Activated naive CD4-positive, alpha-beta T cell treated with anti-CD3 and anti-CD28 coated beads for 36 hours (primary cell): ENCODE measurements at places on chromosomes 2 and 18. TPM values are rescaled to one million over a fixed set of nuclear protein-coding genes. Genes with fewer than 3 reads are reported as not detected.

GRCh38 chr2:210086292-210086691 is 83.9 kb downstream of the RPE start:
- H3K27ac ChIP-seq: no peak overlapping the region
- no peaks in the 10 kb centered on the region for H3K4me1 ChIP-seq
- no peaks in the 10 kb centered on the region for H3K27me3 ChIP-seq
- DNase-seq: no peak

- no peaks in the 10 kb centered on the region for H3K4me1 ChIP-seq
- H3K36me3 ChIP-seq: no peaks in the 10 kb centered on the region
- H3K4me3 ChIP-seq: no peak overlapping the region
- H3K27ac ChIP-seq: no peak overlapping the region
Observed at GRCh38 chr18:10965119-10965518, 184.2 kb downstream of the PIEZO2 start.

DNA sequence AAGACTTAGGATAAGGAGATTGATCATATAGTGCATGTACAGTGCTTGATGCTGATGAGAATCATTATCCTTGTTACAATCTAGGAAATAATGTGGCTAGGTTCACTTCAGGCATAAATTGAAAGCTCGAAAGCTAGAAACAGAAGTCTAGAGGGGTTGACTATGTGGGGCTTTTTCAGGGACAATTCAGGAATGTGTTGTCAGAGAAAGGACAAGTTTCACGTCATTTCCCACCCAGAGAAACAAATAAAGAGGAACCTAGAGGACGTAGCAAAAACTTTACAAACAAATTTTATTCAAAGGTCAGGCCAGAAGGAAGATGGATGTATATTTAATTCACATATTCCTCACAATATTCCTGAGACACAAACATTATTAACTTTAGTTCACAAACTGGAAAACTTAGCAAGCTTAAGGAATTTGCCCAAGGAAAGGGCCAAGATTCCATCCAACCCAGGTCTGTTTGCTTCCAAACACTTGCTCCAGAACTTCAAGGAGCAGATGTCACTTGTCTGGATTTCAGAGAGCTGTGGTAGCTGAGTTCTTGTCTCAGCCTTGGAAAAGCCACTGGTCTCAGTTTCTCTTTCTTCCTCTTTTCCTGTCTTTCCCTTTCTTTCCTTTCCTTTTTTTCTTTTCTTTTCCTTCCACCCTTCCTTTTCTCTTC is 7.4 kb downstream of the CYRIA start:
- no peak for DNase-seq
- H3K4me3 ChIP-seq: no peak overlapping the region
- no peaks in the 10 kb centered on the region for H3K36me3 ChIP-seq
- H3K4me1 ChIP-seq: no peaks in the 10 kb centered on the region
- H3K27ac ChIP-seq: no peak overlapping the region

DNA sequence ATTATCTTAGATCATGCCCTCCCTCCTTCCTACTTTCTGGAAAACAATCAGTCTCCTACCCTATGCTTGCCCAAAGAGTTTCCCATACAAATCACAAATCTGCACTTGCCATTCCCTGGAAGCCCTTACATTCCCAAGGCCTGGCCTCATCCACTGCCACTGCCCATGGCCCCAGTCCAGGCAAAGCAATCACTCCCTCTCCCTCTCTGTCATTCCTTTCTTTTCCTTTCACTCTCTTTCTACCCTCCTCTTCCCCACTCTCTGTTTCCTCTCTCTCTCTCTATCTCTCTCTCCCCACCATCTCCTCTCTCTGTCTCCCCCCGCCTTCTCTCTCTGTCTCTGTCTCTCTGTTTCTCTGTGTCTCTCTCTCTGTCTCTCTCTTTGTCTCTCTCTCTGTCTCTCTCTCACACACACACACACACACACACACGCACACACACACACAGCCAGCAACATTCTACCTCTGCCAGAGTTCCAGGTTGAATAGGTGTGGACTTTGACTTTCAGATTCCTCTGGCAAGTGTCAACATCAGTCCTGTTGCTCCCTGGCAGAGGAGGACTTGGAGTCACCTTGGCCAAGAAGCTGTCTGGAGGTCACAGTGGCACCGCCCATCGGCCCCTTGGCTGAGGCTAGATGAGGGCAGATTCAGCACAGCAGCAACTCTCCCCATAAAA is 43.7 kb upstream of the NAT8 start:
- no peaks in the 10 kb centered on the region for H3K4me1 ChIP-seq
- H3K4me3 ChIP-seq: no peak overlapping the region
- H3K27me3 ChIP-seq: no peaks in the 10 kb centered on the region
- no peak overlapping the region for H3K27ac ChIP-seq

- no peaks in the 10 kb centered on the region for H3K27me3 ChIP-seq
- DNase-seq: no peak
- H3K4me1 ChIP-seq: peaks cover 94% of the 10 kb centered on the region
- H3K4me3 ChIP-seq: no peak overlapping the region
Observed at GRCh38 chr2:98713332-98714015, 17.5 kb downstream of the MGAT4A start.

- H3K4me1 ChIP-seq: no peaks in the 10 kb centered on the region
- peaks cover 15% of the 10 kb centered on the region for H3K36me3 ChIP-seq
- DNase-seq: no peak
- H3K27ac ChIP-seq: no peak overlapping the region
- H3K4me3 ChIP-seq: no peak overlapping the region
- H3K27me3 ChIP-seq: no peaks in the 10 kb centered on the region
Observed at GRCh38 chr2:43478412-43479086, 117.3 kb downstream of the THADA start.

DNA sequence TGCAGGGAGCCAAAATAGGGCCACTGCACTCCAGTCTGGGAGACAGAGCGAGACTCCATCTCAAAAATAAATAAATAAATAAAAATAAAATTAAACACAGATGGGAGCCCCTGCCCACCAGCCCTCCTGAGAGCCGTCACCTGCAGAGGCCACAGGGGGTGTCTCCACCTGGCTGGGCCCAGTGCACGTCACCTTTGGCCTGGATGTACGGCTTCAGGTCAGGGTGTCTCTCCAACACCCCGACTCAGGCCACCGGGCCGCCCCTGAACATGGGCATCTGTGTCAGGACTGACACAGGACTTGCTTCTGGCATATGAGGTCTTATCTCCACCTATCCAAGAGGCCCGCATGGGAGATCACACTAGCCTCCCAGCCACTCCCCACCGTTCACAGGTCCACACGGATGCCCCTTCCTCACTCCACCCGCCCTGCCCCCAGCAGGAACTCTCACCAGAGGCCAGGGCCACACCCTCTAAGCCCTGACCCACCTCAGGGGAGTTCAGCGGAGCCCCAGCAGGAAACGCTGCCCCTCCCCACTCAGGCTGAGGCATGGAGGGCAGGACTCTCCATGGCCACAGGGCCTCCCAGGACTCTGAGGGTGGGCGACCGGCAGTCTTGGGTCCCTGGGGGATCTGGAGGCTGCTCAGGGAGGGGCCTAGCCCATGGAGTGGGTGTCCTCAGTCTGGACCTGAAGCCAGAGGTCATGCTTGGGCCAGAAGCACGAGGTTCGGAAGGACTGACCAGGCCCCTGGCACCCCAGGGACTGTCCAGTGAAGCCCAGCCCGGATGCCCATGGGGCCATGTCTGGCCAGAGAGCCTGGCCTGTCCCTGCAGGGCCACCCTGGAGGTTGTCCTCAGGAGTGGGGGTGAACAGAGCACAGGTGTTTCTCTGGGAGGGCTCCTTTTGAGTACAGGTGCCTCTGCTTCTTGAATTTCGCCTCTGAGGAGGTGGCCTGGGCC is 1.6 kb upstream of the CROCC2 start:
- H3K4me3 ChIP-seq: no peak overlapping the region
- DNase-seq: no peak
- H3K27ac ChIP-seq: no peak overlapping the region
- no peaks in the 10 kb centered on the region for H3K4me1 ChIP-seq
- H3K36me3 ChIP-seq: no peaks in the 10 kb centered on the region

DNA sequence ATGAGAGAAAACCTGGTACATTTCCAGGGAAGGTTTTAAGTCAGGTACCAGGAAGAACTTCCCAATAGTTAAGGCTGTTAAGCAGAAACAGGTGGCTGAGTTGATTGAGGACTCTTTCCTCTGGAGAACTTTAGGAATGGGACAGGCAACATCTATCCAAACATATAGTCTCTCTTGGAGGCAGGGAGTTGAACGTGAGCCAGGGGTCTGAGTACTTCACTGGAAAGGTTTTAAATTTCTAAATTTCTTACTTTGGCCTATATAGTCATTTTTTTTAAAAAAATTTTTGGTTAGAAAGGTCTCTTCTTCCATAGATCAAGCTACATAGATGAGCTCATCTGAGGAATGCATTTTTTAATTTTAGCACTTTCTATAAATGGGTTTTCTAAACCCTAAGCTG is 261.4 kb upstream of the TCF4 start:
- H3K27me3 ChIP-seq: no peaks in the 10 kb centered on the region
- H3K36me3 ChIP-seq: no peaks in the 10 kb centered on the region
- no peak overlapping the region for H3K27ac ChIP-seq
- H3K4me1 ChIP-seq: no peaks in the 10 kb centered on the region
- no peak for DNase-seq

- H3K27ac ChIP-seq: no peak overlapping the region
- no peak for DNase-seq
- no peaks in the 10 kb centered on the region for H3K27me3 ChIP-seq
- no peaks in the 10 kb centered on the region for H3K4me1 ChIP-seq
Observed at GRCh38 chr2:138948070-138948539, 167.9 kb upstream of the NXPH2 start.

DNA sequence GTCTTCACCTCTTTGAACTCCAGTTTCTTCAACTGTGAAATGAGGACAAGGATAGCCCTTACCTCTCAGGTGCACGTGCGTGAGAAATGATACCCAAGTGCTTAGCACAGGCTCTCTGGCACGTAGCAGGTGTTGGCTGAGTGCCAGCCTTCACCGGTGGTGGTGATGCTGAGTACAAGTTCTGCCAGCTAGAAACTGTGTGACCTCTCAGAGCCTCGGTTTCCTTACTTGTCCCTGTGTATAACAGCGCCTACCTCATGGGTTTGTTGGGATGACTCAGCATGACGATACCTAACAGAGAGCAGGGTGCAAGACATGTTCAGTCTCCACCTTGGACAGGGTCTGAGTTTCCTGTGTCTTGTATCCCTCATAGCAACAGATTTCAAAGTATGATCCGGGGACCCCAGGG is 205.1 kb downstream of the TNS1 start:
- no peaks in the 10 kb centered on the region for H3K27me3 ChIP-seq
- DNase-seq: no peak
- no peaks in the 10 kb centered on the region for H3K36me3 ChIP-seq
- H3K4me3 ChIP-seq: no peak overlapping the region

DNA sequence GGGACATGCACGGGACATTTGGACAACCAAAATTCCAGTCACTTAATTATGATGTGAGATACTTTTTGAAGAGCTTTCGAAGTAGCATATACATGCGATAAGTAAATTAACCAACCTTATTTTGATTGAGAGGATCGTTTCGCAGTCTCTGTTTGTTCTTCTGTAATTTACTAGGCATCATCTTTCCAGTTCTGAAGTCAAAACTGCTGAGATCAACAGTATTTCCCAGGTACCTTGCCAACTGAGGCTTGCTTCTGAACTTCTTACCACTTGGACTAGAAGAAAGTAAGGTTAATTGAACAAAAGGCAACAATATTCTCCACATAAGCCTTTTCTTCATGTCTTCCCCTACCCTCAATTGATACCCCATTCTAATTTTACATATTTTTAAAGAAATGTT is 19.6 kb downstream of the MBD2 start:
- H3K4me1 ChIP-seq: peaks cover 37% of the 10 kb centered on the region
- H3K27me3 ChIP-seq: no peaks in the 10 kb centered on the region
- no peak overlapping the region for H3K4me3 ChIP-seq
- no peak for DNase-seq
- peaks cover 24% of the 10 kb centered on the region for H3K36me3 ChIP-seq
- H3K27ac ChIP-seq: no peak overlapping the region

GRCh38 chr2:226429476-226429875 is 370.1 kb downstream of the IRS1 start:
- H3K4me1 ChIP-seq: no peaks in the 10 kb centered on the region
- no peak overlapping the region for H3K4me3 ChIP-seq
- H3K27ac ChIP-seq: no peak overlapping the region
- no peak for DNase-seq
- H3K27me3 ChIP-seq: peaks cover 12% of the 10 kb centered on the region

- no peaks in the 10 kb centered on the region for H3K4me1 ChIP-seq
- H3K36me3 ChIP-seq: peaks cover 3% of the 10 kb centered on the region
- H3K27me3 ChIP-seq: no peaks in the 10 kb centered on the region
- DNase-seq: no peak
- H3K27ac ChIP-seq: no peak overlapping the region
Observed at GRCh38 chr18:12005538-12006487, 24.5 kb downstream of the IMPA2 start.

GRCh38 chr18:25434745-25435144 is 82.8 kb upstream of the ZNF521 start:
- no peak overlapping the region for H3K27ac ChIP-seq
- H3K36me3 ChIP-seq: no peaks in the 10 kb centered on the region
- H3K4me3 ChIP-seq: no peak overlapping the region
- no peak for DNase-seq
- H3K4me1 ChIP-seq: no peaks in the 10 kb centered on the region
- H3K27me3 ChIP-seq: no peaks in the 10 kb centered on the region

The UGT1A3 gene
- not detected for total RNA-seq

The SPOPL gene
- 8.7 TPM for total RNA-seq

The OR6B2 gene
- not detected for total RNA-seq
